ENCODE measurements at places on chromosomes 1 and 21.

DNA sequence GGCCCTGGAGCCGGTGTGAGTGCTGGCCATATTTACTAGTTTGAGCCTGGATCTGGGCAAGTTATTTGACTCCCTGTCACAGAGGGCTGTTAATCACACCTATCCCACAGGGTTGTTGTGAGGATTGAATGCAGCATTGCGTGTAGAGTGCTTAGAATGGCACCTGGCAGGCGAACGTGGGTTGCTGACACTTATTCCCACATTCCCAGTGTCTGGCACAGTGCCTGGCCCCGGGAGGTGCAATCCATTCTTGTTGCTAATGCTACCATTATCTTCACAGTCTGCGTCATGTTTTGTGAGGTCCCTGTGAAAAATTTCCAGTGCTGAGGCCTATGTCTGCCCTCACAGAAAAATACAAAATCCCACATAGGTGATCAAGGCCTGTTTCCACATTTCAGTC is 66.1 kb downstream of the CD2 start:
- no peak for DNase-seq

- no peak for DNase-seq
These were observed 142.6 kb downstream of the SLC35F3 start for GRCh38 chr1:234047123-234047522.

- no peak for DNase-seq
These were observed 245.7 kb downstream of the TOMM20 start for GRCh38 chr1:234882898-234883297.

DNA sequence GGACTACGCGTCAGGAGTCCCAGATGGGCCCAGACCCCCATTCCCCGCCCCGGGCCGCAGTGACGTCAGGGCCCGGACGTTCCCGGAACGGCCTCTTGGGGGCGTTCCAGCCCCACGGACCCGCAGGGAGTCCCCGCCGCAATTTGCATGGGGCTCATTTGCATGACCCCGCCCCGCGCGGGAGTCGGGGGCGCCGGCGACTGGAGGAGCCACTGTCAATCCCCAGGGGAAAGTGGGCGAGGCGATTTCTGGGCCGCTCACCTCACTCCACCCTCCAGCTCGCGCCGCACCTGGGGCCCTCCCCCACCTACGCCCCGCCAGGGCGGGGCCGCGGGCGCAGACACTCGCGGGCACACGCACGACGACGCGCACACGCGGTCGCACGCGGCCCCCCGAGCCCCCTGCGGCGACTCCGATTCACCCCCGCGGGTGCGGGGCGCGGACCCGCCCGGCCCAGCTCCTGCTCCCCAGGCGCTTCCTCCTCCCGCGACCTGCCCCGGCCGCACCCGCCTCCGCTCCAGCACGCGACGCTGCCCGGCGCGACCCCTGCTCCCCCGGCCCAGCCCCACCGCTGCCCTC is 13.2 kb downstream of the AGRN start:
- peak; percentile 88 for DNase-seq

- no peak for DNase-seq
These were observed 9.5 kb downstream of the F3 start for GRCh38 chr1:94532077-94532476.

- DNase-seq: no peak
These were observed 1.9 kb downstream of the VANGL1 start for GRCh38 chr1:115643666-115644065.

- DNase-seq: no peak
These were observed 216.1 kb upstream of the GRIK3 start for GRCh38 chr1:37250371-37250770.

DNA sequence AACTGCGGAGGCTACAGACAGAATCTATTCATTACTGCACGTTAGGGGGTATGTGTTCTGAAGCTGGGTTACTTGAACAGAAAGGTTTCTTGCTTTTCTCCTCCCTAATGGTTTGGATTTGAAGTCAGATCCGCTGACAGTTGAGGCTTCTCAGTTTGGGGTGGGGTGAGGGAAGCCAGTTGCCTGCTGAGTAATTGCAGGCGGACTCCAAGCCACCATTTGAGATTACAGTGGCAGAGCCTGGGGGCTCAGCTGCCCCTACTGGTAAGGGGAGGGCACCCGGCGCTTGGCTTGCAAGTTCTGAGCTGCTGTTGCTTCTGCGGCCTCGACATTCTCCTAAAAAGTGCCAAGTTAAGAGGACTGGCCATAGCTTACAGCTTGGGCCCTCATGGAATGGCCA is 2.0 kb downstream of the GRHL3 start:
- DNase-seq: peak; percentile 29

DNA sequence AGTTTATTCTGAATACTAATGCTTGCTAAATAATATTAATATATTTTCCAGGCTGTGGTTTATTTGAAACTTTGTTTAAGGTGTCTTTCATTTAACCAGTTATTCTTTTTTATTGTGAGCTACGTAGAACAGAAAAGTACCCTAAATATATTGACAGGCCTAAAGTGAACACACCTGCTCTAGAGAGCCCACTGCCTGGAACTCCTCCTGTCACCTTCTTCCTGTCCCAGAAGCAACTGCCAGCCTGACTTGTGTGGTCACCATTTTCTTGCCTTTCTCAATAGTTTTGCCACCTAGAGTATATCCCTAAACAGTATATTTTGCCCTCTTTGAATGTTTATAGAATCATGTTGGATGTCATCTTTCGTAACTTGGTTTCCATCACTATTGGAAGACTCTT is 48.5 kb downstream of the SCCPDH start:
- DNase-seq: no peak

- no peak for DNase-seq
These were observed 101.1 kb downstream of the ADARB1 start for GRCh38 chr21:45175326-45176095.

Measured in activated T-cell treated with anti-CD3 and anti-CD28 coated beads, Interleukin-2, amount 50 U/mL, for 1 hour (primary cell).